ENCODE measurements at places on chromosomes 16 and 17.
A peak's percentile ranks its signal among the peaks of the same experiment; 100 is the strongest.

- DNase-seq: peak; percentile 51
Observed at GRCh38 chr17:39231591-39232551, 6.1 kb upstream of the STAC2 start.

DNA sequence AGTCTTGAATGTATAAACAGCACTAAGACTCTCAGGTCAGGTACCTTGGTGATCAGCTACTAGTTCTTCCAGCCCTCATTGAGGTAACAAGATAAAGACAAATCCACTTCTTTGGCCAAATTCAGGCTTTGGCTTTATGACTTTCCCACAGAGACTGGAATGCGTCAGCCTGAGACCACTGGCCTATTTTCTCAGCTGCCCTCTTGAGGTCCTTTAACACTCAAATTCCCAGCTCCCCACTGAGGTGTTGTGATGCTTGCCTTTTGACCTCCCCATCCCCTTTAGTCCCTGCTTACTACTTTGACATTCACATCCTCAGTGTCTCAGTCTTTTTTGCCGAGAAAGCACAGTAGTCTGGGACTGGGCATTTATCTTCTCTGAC is 10.6 kb downstream of the TNFAIP1 start:
- DNase-seq: no peak

GRCh38 chr17:43314611-43315011 is 80.8 kb upstream of the RNU2-1 start:
- no peak for DNase-seq

GRCh38 chr16:8872967-8873865 is 4.4 kb upstream of the CARHSP1 start:
- no peak for DNase-seq

DNA sequence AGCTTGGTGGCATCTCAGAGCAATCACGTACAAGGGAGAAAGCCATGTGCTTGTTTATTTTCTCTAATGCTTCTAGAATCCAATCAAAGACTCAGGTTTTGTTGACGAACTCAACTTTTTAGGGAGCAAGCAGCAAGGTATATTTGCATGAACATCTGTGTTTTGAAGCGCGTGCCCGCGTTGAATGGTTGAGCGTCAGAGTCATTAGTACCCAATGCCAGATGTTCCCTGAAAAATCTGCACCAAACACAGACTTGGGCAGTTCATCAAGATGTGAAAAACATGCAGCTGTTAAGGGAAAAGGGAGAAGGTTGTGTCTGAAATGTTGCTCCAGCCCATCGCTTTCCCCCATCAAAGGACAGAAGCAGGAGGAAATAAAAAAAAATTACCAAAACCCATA is 170.4 kb downstream of the SNX29 start:
- no peak for DNase-seq

DNA sequence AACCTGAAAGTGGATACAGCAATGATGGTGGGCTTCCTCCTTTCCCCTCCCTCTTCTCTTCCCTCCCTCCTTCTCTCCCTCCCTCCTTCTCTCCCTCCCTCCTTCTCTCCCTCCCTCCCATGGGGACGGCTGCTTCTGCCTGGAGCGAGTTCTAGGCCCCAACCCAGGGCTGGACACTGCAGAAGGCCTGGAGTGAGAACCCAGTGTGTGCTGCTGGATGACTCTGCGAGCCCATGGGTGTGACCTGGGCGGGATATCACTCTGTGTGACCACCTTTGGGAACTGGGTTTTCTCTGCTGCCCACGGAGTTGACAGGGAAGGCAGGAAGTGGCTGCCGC is 242.6 kb upstream of the GSE1 start:
- no peak for DNase-seq

DNA sequence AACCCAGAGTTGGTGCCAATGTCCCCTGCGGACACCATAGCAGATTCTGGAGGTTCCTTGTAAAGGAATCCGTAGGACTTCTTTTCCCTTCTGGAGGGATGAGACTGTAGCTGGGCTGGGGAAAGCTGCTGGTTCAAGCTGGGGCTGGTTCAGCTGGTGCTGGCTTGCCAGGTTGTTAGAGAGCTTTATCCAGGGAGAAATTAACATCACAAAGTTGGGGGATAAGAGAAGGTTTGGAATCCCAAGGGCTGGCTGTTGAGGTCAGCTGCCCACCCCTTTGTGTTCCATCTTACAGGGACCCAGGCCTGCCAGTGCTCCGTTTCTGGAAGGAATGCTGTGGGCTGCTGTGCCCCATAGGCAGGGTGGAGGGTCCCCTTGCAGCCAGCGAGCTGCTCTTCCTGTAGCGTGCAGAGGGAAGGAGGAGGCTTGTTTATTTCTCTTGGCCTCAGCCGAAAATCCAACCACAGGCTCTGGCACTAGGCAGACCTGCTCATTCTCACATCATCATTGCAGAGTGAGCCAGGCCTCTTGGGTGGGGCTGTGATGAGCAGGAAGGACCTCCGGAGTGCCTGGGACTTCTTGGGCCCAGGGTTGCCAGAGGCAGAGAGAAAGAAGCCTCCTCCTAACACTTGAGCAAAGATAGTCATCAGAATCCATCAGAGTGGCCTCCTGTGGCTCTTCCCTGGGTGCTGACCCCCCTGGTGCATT is 251.1 kb downstream of the SEC14L1 start:
- peak; percentile 68 for DNase-seq

DNA sequence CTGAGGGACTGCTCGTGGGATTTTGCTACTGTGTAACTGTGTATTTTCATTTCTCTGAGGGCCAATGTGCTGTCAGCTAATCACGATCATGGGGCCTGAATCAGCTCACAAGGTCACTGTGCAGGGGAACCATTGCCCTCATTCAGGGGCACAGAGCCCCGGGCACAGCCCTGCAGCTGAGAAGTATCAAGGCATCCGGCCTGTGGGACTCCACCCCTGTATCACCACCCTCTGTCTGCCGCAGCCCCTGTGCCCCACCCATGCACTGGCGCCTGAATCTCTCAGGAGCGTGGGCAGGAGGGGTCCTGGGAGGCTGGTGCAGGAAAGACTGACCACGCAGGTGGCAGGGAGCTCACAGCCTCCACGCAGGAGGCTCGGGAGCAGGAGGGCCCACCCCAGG is 43.4 kb upstream of the RASD1 start:
- no peak for DNase-seq

GRCh38 chr17:29572691-29573557 is 4.4 kb downstream of the TP53I13 start:
- no peak for DNase-seq

DNA sequence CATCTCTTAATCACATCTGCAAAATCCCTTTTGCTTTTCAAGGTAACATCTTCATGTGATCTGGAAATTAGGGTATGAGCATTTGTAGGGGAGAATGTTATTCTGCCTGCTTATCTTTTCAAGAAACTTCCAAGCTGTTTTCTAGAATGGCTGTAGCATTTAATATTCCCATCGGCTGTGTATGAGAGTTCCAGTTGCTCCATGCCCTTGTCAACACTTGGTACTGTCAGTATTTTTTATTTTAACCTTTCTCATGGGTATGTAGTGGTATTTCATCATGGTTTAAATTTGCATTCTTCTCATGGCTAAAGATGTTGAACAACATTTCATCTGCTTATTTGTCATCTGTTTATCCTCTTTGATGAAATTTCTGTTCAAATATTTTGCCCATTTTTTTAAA is 90.6 kb upstream of the HLF start:
- DNase-seq: no peak

- DNase-seq: peak; percentile 4
Observed at GRCh38 chr16:72501739-72502593, 330.0 kb upstream of the PMFBP1 start.

- no peak for DNase-seq
Observed at GRCh38 chr17:67624886-67625656, 92.7 kb upstream of the NOL11 start.

DNA sequence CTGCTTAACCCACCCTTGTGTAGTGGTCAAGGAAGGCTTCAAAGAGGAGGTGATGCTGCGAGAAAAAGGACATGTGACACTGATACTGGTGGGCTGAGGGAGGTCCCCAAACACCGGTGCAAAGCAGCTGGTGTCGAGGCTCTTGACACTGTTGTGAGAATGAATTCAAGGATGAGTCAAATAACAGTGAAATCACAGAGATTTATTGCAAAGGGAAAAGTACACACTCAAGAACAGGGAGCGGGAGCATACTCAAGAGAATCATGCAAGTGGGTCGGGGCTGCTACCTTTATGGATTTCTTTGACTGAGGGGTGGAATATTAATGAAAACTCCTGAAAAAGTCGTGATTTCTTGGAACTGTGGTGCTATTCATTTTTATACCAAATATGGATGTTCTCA is 31.1 kb downstream of the TMEM132E start:
- no peak for DNase-seq

GRCh38 chr17:45256114-45256966 is 5.6 kb downstream of the SPATA32 start:
- no peak for DNase-seq

GRCh38 chr17:75271233-75271954 is 363 bp upstream of the MIF4GD start:
- peak; percentile 85 for DNase-seq

DNA sequence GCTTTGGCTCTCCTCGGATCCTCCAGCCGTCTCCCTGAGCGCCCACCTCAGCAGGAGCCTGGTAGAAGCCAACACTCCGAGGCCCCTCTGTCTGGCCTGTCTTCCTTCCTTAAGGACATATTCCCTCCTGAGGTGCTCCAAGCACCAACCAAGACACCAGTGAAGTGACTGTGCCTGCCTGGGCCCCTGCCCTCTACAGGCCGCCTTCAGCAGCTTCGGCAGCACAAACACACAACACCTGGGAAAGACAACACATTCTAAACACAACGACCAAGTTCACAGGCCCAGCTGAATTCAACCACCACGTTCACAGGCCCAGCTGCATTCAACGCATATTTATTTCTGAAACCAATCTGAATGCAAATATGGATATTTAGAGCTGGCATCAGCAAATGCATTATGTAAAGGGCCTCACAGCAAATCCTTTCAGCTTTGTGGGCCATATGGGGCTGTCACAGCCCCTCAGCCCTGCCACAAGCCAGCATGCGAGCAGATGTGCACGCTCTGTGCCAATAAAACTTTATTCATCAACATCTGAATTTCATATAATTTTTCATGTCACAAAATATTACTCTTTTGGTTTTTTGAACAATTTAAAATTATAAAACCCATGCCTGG is 12.2 kb downstream of the GALNS start:
- DNase-seq: no peak

GRCh38 chr17:39867880-39868553 is at the start of gene ZPBP2:
Gene ZPBP2, plus strand, starts transcription at chr17:39868202. Its CDS starts 153 bp downstream, at chr17:39868355.
- peak; percentile 34 for DNase-seq

DNA sequence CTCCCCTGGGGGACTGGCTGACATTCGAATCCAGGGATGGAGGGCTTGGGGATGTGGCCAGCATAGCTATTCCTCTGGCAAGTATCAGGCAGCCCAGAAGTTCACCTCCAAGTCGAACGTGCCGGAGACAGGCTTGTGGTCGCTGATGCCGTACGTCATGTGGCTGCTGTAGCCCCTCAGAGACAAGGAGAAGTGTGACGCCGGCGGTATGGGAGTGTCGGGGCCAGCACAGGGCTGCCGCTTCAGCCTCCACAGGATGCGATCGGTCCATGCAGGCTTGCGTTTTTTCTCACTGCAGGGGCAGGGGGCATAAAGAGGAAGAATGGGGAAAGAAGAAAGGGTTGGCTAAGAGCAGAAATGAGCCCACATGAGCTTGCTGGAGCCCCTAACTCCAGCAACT is 5.3 kb upstream of the MYO1C start:
- no peak for DNase-seq

DNA sequence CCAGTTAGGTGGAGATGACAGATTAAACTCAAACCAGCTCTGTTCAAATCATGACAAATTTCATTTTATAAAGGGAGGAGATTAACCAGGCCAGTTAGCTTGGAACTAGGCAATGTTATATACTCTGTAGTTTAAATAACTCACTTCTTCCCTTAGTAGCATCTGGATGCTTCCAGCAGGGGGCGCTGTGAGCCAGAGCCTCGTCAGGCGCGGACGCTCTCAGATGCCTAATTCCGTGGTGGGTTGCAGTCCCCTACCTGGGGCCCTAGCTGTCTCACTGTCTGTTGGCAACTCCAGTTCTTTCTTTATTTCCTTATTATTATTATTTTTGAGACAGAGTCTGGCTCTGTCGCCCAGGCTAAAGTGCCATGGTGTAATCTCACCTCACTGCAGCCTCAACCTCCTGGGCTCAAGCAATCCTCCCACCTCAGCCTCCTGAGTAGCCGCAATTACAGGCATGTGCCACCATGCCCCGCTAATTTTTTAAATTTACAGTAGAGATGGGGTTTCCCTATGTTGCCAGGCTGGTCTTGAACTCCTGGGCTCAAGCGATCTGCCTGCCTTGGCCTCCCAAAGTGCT is 17.3 kb upstream of the WFDC1 start:
- DNase-seq: peak; percentile 53

- DNase-seq: no peak
Observed at GRCh38 chr17:68906638-68907037, 48.6 kb downstream of the ABCA8 start.

DNA sequence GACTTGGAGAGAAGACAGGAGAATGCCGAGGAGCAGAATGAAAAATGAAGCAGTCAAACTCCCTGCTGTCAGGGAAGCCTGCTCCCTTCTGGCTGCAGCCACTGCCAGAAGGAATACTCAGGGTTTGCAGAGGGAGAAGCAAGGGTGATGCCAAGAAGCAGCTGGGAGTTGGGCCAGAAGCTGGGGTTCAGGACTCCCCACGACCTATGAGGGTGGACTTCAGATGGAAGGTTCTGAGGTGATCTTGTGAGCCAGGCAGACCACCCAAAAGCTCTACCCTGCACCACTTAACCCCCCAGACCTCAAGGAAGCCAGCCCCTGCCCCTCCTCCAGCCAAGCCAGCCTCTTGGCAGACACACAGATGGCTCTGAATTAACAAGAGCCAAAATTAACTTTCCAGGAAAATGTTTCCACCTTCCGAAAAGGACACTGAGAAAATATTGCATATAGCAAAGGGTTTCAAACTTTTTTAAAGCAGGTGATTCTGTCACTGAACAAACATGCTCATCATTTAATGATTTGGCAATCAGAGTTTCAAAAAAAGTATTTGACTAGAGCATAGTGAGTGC is 126.0 kb upstream of the ERCC4 start:
- no peak for DNase-seq

DNA sequence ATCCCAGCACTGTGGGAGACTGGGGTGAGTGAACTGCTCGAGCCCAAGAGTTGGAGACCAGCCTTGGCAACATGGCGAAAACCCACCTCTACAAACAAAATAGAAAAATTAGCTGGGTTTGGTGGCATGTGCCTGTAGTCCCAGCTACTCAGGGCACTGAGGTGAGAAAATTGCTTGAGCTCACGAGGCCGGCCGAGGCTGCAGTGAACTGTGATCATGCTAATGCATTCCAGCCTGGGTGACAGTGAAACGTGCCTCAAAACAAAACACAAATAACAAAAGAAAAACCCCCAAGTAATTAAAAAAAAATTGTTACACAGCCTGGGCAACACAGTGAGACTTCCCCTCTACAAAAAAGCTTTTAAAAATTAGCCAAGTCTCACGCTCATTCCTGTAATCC is 5.0 kb downstream of the CCDC47 start:
- DNase-seq: no peak
